Effector CD4-positive, alpha-beta T cell (primary cell): ENCODE measurements at places on chromosomes 7 and 10.

- DNase-seq, result no peak
These were observed 87.9 kb upstream of the GTF2I start for GRCh38 chr7:74569501-74570075.

DNA sequence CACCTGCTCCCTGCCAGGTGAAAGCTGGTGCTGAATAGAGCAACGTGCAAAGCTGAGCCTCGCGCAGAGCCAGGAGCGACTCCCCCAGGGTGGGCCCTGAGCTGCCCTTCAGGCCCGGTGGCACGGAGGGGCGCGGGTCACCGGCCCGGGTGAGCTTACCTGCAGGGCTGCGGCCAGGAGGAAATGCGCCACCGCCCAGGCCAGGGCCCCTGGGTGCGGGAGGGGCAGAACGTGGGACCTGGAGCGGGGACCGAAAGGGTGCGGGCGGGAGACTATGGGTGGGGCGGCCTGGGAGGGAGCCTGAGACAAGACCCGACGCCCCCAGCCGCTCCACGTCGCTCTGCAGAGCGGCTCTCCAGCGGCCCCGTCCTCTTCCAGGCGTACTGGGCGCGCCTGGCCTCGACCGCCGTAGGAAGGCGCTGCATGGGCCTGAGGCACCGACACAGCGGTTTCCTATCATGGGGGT, 122.1 kb downstream of the BTAF1 start:
- DNase-seq, result no peak

- DNase-seq, result no peak
These were observed 59.5 kb upstream of the ELMO1 start for GRCh38 chr7:37508118-37508517.

- no peak for DNase-seq
These were observed 1.3 kb downstream of the ABI1 start for GRCh38 chr10:26859241-26860101.

- no peak for DNase-seq
These were observed 1123.5 kb upstream of the AUTS2 start for GRCh38 chr7:68474661-68475216.

DNA sequence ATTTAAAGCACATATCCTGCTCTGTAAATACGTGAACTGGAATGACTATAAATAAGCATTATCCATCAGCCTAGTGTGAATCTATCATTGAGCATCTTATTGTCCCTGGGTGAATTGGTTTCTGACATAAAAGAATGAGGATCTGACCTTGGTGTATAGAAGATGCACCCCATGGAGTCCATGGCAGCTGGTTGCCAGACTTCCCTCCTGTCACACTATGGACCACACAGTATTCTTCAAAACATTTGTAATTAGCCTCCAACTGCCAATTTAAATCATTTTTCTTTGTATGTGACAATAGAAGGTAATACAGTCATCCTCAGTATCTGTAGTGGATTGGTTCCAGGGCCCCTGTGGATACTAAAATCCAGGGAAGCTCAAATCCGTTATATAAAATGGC, 238.1 kb upstream of the ZWINT start:
- DNase-seq, result no peak

- DNase-seq, result no peak
These were observed 68.6 kb upstream of the EFCAB10 start for GRCh38 chr7:105649727-105650381.
